ENCODE measurements at places on chromosomes 4 and X.

DNA sequence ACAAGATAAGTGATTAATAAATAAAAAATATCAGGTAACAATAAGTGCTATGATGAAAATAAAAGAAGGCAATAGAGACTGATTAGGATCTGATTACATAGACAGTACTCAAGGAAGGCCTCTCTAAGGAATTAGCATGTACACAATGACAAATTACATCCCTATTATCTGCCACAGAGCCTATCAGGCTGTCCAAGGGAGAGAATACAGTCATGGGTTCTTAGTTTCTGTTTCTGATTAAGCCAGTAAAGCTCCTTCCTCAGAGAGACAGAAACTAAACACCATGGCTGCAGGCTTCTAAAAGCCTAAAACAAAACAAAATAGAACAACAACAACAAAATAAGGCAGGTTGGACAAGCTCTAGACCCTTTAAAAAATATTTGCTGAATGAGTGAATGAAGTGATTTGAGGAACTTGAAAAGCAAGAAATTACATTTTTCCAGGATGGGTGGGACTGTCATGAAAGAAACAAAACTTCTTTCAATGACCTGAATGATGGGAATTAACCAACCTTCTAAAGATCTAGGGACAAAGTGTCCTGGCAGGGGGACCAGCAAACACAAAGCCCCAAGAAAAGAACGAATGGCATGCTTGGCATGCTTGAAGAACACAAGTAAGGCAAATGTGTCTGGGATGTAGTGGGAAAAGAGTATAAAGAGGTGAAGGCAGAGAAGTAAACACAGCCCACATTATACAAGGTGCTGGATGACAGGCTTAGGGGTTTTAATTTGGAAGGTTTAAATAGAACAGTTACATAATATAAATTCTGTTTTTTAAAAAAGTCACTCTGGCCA lies 44.1 kb downstream of the NAA11 start:
- DNase-seq: no peak

GRCh38 chr4:25487155-25487554 lies 110.1 kb downstream of the ANAPC4 start:
- DNase-seq: no peak

- no peak for DNase-seq
These were observed 463.8 kb upstream of the PABPC4L start for GRCh38 chr4:134665429-134665828.

DNA sequence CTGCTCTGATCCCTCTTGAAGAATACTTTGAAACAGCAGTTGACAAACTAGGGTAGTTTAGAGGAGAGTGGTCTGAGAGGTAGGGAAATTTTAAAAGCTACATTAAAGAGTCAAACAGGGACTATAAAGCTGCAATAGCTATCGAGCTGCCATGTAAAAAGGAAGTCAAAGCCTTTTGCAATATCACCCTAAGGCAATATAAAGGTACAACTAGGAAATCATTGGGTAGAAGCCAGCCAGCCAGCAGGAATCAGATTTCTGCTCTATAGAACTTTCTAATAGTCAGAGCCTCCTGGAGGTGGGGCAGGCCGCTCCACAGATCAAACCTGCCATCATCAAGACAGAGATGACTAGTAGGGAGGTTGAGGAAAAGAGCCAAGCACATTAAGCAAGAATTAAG lies 15.2 kb upstream of the PHOX2B start:
- no peak for DNase-seq

DNA sequence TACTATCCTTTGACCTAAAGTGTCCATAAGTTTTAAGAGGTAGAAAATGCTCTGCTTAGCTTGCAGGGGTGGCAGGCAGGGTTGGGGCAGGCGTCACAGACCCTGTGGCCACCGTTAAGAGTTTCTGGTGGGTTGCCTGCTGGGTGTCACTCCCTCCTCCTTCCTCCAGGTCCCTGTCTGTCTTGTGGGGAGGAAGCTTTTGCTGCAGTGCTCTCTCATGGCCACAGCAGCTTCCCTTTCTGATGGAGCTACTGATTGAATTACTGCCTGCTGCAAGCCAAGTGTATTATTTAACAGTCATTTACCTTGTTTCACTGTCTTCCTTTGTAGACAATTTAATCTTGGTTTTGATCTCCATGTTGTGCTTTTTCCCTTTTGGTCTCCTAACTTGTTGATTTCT lies 384.6 kb downstream of the IDS start:
- DNase-seq: no peak

DNA sequence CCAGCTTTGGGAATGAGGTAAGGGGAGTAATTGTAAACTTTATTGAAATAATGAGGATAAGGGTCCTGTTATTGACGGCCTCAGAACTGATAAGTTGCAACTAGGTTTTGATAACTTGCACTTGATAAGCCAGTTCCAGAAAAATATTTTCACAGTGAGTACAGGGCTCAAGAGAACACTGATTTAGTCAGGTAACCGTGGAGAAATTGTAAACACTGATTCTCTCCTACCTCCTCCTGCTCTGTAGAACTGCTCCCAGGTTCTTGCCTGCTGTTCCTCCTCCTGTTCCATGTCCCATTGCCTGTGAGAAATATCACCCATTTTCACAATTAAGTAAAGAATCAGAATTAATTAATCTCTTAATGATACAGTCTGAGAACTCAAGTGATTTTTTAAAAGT lies 55.0 kb upstream of the CXXC4 start:
- DNase-seq: no peak
